NCI-H69 (cell line): ENCODE measurements at places on chromosomes 2 and 18.

DNA sequence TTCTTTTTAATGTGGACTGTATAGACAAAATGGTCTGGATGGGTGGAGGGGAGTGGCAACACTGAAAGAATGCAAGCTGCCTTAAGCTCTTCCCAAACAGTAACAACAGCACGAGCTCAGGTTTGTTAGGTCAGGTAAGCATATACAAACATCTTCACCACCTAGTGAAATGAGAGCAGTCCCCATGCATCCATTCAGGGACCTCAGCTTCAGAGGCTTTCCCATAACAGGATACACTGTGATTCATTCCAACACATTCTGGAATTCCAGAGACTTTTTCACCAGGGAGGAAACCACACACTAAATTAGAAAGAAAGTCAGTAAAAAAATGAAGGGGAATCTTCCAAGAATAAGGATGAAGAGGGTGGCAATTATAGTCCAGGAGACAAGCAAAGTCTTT, 50.4 kb upstream of the BZW1 start:
- DNase-seq = no peak

- peak; percentile 48 for DNase-seq
These were observed 278.7 kb downstream of the FSIP2 start for GRCh38 chr2:186017278-186017677.

GRCh38 chr2:157413326-157414035, 30.4 kb downstream of the CYTIP start:
- DNase-seq = no peak

DNA sequence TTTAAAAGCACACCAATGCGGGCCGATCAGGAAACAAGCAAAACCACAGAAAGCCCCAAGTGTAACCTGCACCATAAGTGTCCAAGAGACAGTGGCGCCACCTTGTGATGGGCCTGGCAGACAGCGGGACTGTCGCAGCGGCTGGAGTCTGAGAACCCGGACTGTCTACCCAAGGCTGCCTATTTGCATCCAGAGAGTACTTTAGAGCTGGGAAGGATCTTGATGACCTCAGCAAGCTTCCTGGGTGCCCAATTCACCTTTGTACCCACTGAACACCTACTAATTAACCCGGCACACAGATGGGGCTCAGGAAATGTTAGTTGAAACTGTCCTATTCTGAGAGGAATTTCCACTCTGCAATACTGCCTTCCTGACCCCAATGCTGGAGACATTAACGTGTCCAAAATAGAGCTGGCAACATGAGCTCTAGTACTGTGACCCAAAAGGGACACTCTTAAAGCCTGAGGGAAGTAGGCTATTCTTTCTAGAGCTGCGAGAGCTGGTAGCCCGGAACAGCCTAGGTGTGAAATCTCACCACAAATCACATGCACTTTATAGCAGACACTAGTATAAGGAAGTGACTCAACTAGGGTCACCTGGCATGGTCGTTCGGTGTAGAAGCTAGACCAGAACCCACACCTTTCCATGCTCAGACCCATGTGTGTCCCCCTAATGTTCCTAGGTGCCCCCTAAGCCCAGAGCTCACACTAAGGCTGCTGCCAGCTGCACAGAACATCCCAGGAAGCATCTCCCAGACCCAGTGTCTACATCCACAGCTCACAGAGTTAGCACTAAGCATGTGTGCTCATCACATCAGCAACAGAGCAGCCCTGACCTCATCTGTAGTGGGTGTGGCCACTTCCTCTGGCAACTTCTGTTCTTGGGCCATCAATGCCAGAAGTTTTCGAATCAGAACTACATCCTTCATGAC, 25.4 kb downstream of the POLR1A start:
- peak; percentile 53 for DNase-seq
